Thoracic aorta (tissue), 2 donors: ENCODE measurements at places on chromosomes 11 and 22.

DNA sequence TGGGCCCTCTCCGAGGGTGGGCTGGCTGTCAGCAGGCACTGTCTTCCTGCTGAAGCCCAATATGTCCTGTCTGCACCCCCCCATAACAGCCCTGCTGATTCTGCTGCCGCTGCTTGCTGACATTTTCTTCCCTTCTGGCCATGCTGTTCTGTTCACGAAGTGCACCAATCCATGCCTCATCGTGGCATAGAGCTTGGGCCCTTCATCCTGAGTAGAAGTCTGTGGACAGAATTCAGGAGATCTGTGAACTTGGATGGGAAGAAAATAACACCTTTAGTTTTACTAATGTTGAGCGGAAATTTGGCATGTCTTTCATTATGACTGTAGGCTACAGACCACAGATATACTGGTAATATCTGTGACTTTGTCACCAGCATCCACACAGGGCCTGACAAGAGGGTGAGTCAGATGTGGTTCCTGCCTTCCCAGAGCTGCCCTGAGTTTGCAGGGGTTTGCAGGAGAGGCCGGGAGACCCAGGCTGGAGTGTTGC, 14.1 kb upstream of the KIAA0930 start:
- no peaks in the 10 kb centered on the region for H3K4me1 ChIP-seq
- no peak overlapping the region for H3K27ac ChIP-seq
- no peak overlapping the region for H3K4me3 ChIP-seq
- H3K36me3 ChIP-seq: no peaks in the 10 kb centered on the region

- H3K27me3 ChIP-seq: no peaks in the 10 kb centered on the region
- no peaks in the 10 kb centered on the region for H3K36me3 ChIP-seq
- no peak for DNase-seq
- H3K4me3 ChIP-seq: no peak overlapping the region
- no peaks in the 10 kb centered on the region for H3K4me1 ChIP-seq
Observed at GRCh38 chr11:76745044-76745376, 38.1 kb upstream of the TSKU start.

DNA sequence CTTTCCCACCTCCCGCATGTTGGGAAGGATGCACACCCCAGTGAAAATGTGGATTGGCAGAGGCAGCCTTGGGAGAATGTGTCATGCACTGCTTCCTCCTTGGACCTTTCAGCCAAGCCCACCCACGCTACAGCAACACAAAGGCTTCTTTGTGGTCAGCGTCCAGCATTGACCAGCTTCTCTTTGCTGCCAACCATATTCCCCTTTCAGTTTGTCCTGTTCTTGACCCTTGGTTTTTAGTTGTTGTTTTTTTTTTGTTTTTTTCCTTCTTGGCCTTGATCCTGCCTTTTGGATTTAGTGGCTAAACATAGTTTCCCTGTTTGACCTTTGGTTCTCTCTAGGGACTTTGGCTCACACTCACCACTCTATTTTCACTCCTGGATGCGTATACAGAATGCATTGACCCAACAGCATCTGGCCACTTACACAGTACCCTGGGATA, 573.6 kb downstream of the INSC start:
- no peaks in the 10 kb centered on the region for H3K36me3 ChIP-seq
- no peak overlapping the region for H3K27ac ChIP-seq
- H3K27me3 ChIP-seq: no peaks in the 10 kb centered on the region
- no peak overlapping the region for H3K4me3 ChIP-seq
- DNase-seq: no peak
- H3K4me1 ChIP-seq: no peaks in the 10 kb centered on the region

- DNase-seq: no peak
- no peaks in the 10 kb centered on the region for H3K36me3 ChIP-seq
Observed at GRCh38 chr11:128916681-128917080, 25.5 kb downstream of the KCNJ5 start.

GRCh38 chr11:69841859-69842698, 22.9 kb upstream of the FGF3 start:
- no peak overlapping the region for H3K4me3 ChIP-seq
- H3K27ac ChIP-seq: no peak overlapping the region
- no peaks in the 10 kb centered on the region for H3K4me1 ChIP-seq
- H3K27me3 ChIP-seq: no peaks in the 10 kb centered on the region

DNA sequence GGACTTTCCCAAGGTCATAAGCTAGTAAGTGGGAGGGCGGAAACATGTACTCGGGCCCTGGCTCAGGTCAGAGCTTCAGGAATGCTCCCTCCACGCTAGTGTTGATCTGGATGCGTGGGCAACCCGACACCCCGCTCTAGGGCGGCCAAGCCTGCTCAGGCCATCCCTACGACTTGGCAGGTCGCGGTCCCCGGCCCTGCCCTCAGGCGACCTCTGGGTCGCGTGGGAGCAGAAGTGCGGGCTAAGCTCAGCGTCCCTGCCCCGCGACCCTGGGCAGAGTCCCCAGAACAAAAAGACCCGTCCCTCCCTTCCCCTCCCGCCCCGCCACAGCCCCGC, 781 bp upstream of the TEF start:
- peak; percentile 62 for DNase-seq
- peak overlapping the region; percentile 97 for H3K4me3 ChIP-seq
- no peaks in the 10 kb centered on the region for H3K36me3 ChIP-seq
- H3K27ac ChIP-seq: peak overlapping the region; percentile 92

- no peak for DNase-seq
- no peaks in the 10 kb centered on the region for H3K4me1 ChIP-seq
- H3K36me3 ChIP-seq: no peaks in the 10 kb centered on the region
- H3K27ac ChIP-seq: no peak overlapping the region
- H3K4me3 ChIP-seq: no peak overlapping the region
Observed at GRCh38 chr11:69159150-69159852, 3.6 kb downstream of the SMIM38 start.

GRCh38 chr22:17891481-17892167, 117.4 kb upstream of the BID start:
- H3K27me3 ChIP-seq: no peaks in the 10 kb centered on the region
- no peak overlapping the region for H3K27ac ChIP-seq
- DNase-seq: no peak
- H3K36me3 ChIP-seq: peaks cover 26% of the 10 kb centered on the region
- peaks cover 25% of the 10 kb centered on the region for H3K4me1 ChIP-seq
- H3K4me3 ChIP-seq: no peak overlapping the region

DNA sequence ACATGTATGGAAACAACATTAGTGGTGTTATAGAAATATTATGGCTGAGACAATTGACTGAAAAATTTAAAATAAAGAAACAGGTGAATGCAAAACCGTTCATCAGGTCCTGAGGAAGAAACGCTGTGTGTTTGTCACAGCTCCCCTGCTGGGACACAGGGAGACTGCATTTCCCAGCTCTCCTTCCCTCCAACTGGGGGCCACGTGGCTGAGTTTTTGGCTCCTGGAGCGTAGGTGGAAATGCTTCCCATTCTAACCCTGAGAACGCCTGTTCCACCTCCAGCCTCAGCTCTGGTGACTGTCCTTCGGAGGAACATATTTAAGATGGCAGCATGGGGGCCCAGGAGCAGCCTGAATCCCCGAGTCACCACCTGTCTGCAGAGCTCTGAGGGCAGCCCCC, 398.6 kb downstream of the BRD1 start:
- no peak for DNase-seq
- no peaks in the 10 kb centered on the region for H3K27me3 ChIP-seq
- no peaks in the 10 kb centered on the region for H3K36me3 ChIP-seq

DNA sequence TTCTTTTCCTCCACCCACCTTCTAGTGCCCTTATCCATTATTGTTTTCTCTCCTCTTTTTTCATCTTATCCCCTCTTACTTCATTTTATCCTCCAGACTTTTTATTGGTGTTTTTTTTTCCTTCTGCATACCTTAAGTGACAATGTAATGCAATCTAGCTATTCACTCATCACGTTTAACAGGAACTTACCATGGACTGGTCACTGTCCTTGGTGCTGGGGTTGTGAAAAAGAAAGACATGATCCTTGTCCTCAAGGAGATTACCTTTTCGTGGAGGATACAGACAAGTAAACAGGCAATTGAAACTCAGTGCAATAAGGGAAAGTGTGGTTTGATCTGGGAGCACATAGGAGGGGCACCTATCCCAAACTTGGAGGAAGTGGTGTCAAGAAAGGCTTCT, 20.7 kb downstream of the SYT9 start:
- H3K4me1 ChIP-seq: no peaks in the 10 kb centered on the region
- no peaks in the 10 kb centered on the region for H3K36me3 ChIP-seq
- no peak for DNase-seq
- no peak overlapping the region for H3K4me3 ChIP-seq

DNA sequence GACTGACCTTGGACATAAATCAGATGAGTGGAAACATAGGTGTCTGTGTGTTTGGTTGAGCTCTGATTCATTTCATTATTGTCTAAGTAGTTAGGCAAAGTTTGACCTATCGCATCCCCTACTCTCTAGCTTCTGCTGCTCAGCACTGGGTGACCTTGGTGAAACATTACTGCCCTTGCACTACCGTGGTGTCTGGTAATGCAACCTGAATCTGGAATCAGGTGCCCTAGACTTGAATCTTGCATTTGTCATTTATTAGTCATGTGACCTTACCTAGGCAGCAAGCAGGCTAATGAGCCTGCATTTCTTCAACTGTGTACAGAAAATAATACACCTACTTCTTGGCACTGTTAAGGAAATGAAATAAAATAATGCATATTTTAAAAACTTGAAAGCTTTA, 242.3 kb upstream of the BLID start:
- H3K4me3 ChIP-seq: no peak overlapping the region
- DNase-seq: no peak
- no peaks in the 10 kb centered on the region for H3K27me3 ChIP-seq
- H3K27ac ChIP-seq: no peak overlapping the region

GRCh38 chr22:23774922-23775436, 2.3 kb downstream of the MMP11 start:
- peaks cover 30% of the 10 kb centered on the region for H3K4me1 ChIP-seq
- H3K27ac ChIP-seq: no peak overlapping the region
- H3K36me3 ChIP-seq: no peaks in the 10 kb centered on the region

GRCh38 chr11:86099874-86100273, 31.0 kb upstream of the PICALM start:
- no peaks in the 10 kb centered on the region for H3K27me3 ChIP-seq
- DNase-seq: no peak
- no peaks in the 10 kb centered on the region for H3K36me3 ChIP-seq

DNA sequence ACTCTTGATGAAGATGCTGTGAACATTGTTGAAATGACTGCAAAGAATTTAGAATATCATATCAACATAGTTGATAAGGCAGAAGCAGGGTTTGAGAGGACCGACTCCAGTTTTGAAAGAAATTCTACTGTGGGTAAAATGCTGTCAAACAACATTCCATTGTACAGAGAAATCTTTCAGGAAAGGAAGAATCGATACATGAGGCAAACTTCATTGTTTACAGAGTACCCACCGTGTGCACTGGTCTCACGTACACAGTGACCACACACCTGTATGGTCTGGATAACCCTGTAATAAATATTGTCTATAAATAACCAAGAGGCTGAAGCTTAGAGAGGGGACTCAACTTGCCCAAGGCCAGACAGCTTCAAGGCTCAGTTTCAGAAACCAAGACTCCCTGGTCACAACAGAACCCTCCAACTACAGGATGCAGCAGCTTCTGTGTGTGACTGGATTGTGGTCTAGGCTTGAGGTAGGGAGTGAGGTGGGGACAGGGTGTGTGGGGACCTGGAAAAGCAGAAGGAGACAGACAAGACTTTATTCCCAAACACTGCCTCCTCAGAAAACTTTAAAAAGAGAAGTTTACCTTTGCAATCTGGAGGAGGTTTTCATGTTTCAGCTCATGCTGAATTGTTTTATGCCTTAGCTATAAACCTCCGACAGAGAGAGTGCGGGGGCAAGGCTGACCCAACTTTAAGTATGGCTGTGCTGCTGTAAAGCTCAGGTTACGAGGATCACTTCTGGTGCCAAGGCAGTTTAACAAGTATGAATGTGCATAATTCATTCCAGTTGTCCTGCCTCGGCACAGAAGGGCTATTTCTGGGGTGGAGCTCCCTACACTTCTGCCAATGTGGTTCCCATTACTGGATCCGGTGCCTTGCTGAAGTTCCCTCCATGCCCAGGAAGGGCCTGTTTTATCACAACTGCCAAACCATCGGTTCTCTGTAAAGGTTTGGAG, 372.6 kb upstream of the NARS2 start:
- H3K27me3 ChIP-seq: no peaks in the 10 kb centered on the region
- H3K27ac ChIP-seq: no peak overlapping the region
- H3K36me3 ChIP-seq: no peaks in the 10 kb centered on the region

- DNase-seq: no peak
- H3K27ac ChIP-seq: peak overlapping the region; percentile 88
Observed at GRCh38 chr22:19988965-19989724, 27.5 kb downstream of the ARVCF start.

DNA sequence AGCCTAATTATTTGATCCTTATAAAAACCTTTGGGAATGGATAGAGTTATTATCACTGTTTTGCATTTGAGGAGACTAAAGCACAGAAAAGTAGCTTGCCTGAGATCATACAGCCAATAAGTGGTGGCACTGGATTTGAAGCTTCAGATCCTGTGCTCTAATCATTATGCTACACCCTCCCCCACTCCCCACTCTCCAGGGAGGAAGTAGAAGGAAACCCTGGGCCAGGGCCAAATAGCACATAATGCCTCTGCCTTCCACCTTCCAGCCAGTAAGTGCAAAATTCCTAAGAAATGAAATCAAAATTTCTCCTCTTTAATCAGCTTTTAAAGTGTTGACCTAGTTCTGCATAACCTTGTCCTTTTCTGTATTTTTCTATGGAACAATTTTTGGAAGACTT, 61.6 kb downstream of the SIK2 start:
- H3K4me1 ChIP-seq: peaks cover 7% of the 10 kb centered on the region
- DNase-seq: no peak
- no peak overlapping the region for H3K4me3 ChIP-seq
- H3K27me3 ChIP-seq: no peaks in the 10 kb centered on the region
- no peak overlapping the region for H3K27ac ChIP-seq

DNA sequence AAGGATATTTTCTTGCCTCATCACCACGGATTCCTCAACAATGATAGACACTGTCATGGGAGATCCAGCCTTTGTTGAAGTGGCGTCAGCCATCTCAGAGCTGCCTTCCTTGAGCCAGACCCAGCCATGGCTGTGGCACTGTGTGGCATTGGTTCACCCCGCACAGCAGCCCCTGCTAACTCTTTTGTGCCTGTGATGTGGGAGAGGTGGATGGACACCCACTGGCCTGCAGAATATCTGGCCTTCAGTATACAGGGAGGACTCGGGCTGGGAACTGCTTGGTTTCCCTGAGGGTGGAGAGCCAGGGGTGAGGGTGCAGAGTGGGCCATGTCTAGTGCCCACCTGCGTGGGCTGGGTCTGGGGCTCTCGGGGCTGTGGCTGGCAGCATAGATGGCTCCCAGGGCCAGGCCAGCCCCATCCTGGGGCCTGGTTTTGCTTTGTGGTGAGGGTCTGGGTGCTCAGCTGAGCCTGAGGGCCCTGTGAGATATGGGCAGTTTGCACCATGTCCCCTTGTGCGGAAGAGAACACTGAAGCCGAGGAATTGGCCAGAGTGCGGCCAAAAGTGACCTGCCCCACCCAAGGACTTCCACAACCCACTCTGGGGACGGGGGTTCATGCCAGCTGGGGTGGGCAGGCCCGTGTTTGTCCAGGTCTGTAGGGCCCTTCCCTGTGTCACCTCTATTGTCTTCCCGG, 6.1 kb downstream of the CLDN5 start:
- no peaks in the 10 kb centered on the region for H3K4me1 ChIP-seq
- H3K4me3 ChIP-seq: no peak overlapping the region
- H3K36me3 ChIP-seq: no peaks in the 10 kb centered on the region
- DNase-seq: no peak
- H3K27me3 ChIP-seq: no peaks in the 10 kb centered on the region
